Activated CD8-positive, alpha-beta T cell treated with anti-CD3 and anti-CD28 coated beads, Interleukin-2, amount 10 ng/mL, durations not matched to agents 7 days and 5 days (primary cell): ENCODE measurements at places on chromosomes 3 and 15. TPM values are rescaled to one million over a fixed set of nuclear protein-coding genes. Genes with fewer than 3 reads are reported as not detected.

Gene NUDT16
- total RNA-seq, result 8.3 TPM

Gene GMPPB
- total RNA-seq, result 50.4 TPM

Gene CFAP92
- total RNA-seq, result 0.18 TPM

DNA sequence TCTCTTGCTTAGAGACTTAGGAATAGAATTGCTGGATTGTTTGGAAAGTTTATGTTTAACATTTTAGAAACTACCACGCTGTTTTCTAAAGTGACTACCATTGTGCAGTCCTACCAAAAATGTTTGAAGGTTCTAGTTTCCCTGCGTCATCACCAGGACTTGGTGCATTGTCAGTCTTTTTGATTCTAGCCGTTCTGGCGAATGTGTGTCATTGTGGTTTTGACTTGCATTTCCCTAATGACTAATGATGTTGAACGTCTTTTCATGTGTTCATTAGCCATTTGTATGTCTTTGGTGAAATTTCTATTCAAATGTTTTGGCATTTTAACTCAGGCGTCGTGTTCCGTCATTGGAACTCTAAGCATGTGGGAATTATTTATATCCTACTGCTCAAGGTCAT lies 58.0 kb downstream of the CHD2 start:
- no peaks in the 10 kb centered on the region for H3K27me3 ChIP-seq
- peak; percentile 38 for DNase-seq
- H3K4me1 ChIP-seq, result peaks cover 19% of the 10 kb centered on the region
- peak overlapping the region; percentile 69 for H3K27ac ChIP-seq

- H3K27ac ChIP-seq, result no peak overlapping the region
- DNase-seq, result no peak
- H3K4me3 ChIP-seq, result no peak overlapping the region
- H3K4me1 ChIP-seq, result peaks cover 6% of the 10 kb centered on the region
Measured at GRCh38 chr3:9301091-9301490, 51.6 kb upstream of the SRGAP3 start.

DNA sequence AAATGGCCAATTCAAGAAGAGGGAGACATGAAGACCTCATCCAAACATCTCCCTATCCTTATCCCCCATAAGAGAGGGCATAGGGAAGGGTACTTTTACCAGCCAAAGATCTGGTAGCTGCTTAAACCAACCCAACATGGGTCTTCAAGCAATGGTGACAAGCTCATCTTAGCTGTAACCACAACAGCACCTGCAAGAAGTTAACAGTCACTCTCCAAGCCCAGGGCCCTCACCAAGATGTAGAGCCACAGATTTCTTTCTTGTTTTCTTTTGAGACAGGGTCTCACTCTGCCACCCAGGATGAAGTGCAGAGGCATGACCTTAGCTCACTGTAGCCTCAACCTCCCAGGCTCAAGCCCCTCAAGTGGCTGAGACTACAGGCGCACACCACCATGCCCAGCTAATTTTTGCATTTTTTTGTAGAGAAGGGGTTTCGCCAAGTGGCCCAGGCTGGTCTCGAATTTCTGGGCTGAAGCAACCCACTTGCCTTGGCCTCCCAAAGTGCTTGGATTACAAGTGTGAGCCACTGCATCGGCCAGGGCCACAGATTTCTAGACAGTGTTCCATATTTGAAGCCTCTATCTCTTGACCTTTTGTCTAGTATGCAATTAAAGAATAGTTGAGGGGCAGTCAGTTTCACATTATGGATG lies 57.1 kb downstream of the DHX30 start:
- H3K36me3 ChIP-seq, result peaks cover 6% of the 10 kb centered on the region
- no peaks in the 10 kb centered on the region for H3K4me1 ChIP-seq
- no peak overlapping the region for H3K27ac ChIP-seq
- H3K4me3 ChIP-seq, result no peak overlapping the region
- no peak for DNase-seq

DNA sequence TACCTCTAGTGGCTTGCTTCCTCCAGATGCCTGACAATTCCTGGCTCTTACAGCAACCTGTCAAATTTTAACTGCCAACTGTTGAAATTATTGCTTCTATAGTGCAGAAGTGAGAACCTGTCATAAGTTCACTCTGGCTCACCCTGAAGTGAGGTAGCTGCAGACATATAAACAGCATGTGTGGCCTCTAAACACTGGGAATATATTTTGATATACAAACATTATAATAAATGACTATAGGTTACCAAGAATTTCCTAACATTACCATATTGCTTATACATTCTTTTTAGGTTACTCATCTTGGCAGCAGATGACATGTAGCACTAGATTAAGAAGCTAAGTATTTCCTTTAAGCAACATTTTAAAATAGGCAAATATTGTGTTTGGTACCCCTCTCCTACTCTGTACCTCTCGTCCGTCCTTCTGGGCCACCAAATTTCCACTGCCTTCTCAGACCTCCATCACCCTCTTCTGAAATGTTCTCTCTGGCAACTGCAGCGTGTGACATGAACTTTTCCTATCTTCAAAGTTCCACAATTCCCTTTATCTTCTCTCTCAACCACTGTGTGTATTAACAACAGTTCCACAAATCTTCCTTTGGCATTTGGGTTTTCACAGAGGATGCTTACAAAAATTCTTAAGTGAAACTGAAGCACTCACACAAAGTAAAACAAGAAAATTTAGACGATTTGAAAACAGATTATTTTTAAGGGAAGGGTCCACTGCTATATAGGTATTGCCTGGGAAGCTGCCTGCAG lies 15.3 kb upstream of the XXYLT1 start:
- H3K27ac ChIP-seq, result no peak overlapping the region
- H3K4me1 ChIP-seq, result no peaks in the 10 kb centered on the region
- no peak for DNase-seq

DNA sequence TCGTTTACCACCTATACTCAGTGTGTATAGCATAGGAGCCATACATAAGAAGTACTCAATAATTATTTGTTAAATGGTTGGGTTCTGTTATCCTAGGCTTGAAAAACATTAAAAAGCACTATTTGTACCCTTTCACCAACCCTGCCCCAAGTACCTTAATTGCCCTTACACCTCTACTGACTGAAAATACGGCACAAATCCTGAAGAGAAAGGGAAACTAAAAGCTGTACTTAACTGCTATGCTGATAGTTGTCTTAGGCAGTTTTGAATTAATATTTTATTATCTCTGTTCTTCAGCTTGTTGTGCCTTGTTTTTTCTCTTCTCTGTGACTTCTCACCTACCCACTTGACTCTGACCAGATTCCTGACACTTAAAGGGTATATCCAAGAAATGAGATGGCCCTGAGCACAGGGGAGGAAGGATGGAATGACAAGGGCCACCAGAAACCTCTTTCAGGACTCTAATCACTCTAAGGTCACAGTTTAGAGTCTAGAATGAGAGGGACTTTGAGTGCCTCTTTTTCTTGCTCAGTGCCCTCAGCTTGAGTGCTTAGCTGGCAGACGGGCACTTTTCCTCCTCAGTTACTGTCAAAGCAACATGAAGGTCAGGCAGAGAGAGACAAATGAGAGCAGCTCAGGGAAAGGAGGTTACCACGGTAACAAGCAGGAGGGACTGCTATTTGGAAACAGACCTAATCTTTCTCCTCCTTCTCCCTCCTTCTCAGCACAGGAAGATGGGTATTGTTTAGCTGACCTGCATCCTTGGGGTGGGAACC lies 136.5 kb downstream of the ZNF609 start:
- peaks cover 1% of the 10 kb centered on the region for H3K36me3 ChIP-seq
- peak overlapping the region; percentile 75 for H3K4me3 ChIP-seq
- H3K27me3 ChIP-seq, result no peaks in the 10 kb centered on the region
- peak overlapping the region; percentile 89 for H3K27ac ChIP-seq
- peaks cover 47% of the 10 kb centered on the region for H3K4me1 ChIP-seq

- H3K4me3 ChIP-seq, result peak overlapping the region; percentile 15
- no peak overlapping the region for H3K27ac ChIP-seq
- DNase-seq, result no peak
- H3K27me3 ChIP-seq, result peaks cover 7% of the 10 kb centered on the region
Measured at GRCh38 chr15:33068007-33068481, 126.5 kb downstream of the FMN1 start.

GRCh38 chr15:65470866-65471265 lies 46.6 kb downstream of the DPP8 start:
- H3K27me3 ChIP-seq, result no peaks in the 10 kb centered on the region
- no peak overlapping the region for H3K4me3 ChIP-seq
- peaks cover 38% of the 10 kb centered on the region for H3K36me3 ChIP-seq

GRCh38 chr3:135491491-135492205 lies 473.9 kb upstream of the PPP2R3A start:
- H3K4me3 ChIP-seq, result no peak overlapping the region
- no peaks in the 10 kb centered on the region for H3K27me3 ChIP-seq
- H3K36me3 ChIP-seq, result no peaks in the 10 kb centered on the region
- no peak for DNase-seq

DNA sequence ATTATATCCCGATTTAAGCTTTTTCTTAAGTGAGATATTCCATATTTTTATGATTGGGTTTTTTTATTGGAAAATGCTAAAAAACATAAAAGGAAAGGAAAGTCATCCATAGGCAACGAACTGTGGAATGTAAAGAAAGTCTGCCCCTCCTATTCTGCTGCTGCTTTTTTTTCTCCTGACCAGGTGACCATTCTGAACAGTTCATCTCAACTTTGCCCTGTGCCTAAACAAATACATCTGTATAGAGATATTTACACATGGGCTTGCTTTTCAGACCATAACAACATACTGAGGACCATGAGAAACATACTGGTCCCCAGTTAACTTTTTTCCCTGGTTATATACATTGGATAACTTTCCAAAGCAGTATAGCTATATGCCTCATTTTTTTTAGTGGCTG lies 18.9 kb upstream of the MLF1 start:
- no peak overlapping the region for H3K4me3 ChIP-seq
- no peaks in the 10 kb centered on the region for H3K36me3 ChIP-seq
- no peak for DNase-seq
- H3K27me3 ChIP-seq, result no peaks in the 10 kb centered on the region
- H3K27ac ChIP-seq, result no peak overlapping the region

DNA sequence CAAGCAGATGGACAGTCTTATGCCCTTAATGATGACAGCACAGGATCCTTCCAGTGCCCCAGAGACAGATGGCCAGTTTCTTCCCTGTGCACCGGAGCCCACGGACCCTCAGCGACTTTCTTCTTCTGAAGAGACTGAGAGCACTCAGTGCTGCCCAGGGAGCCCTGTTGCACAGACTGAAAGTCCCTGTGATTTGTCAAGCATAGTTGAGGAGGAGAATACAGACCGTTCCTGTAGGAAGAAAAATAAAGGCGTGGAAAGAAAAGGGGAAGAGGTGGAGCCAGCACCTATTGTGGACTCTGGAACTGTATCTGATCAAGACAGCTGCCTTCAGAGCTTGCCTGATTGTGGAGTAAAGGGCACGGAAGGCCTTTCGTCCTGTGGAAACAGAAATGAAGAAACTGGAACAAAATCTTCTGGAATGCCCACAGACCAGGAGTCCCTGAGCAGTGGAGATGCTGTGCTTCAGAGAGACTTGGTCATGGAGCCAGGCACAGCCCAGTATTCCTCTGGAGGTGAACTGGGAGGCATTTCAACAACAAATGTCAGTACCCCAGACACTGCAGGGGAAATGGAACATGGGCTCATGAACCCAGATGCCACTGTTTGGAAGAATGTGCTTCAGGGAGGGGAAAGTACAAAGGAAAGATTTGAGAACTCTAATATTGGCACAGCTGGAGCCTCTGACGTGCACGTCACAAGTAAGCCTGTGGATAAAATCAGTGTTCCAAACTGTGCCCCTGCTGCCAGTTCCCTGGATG lies 198.7 kb downstream of the AKAP13 start:
- H3K36me3 ChIP-seq, result peaks cover 36% of the 10 kb centered on the region
- H3K4me3 ChIP-seq, result no peak overlapping the region
- peaks cover 49% of the 10 kb centered on the region for H3K4me1 ChIP-seq
- no peak for DNase-seq

GRCh38 chr3:185933374-185934173 lies 4.2 kb downstream of the TRA2B start:
- peaks cover 87% of the 10 kb centered on the region for H3K36me3 ChIP-seq
- DNase-seq, result no peak
- H3K27ac ChIP-seq, result peak overlapping the region; percentile 70
- no peaks in the 10 kb centered on the region for H3K27me3 ChIP-seq

GRCh38 chr3:192867645-192868044 lies 50.0 kb downstream of the MB21D2 start:
- H3K27me3 ChIP-seq, result no peaks in the 10 kb centered on the region
- peaks cover 10% of the 10 kb centered on the region for H3K4me1 ChIP-seq
- H3K27ac ChIP-seq, result no peak overlapping the region
- H3K36me3 ChIP-seq, result no peaks in the 10 kb centered on the region
